ENCODE measurements at places on chromosomes 12 and 14.

- DNase-seq, result peak; percentile 6
Observed at GRCh38 chr12:10310926-10311720, 3.5 kb downstream of the KLRD1 start.

- no peak for DNase-seq
Observed at GRCh38 chr12:38373784-38374183, 57.2 kb downstream of the ALG10B start.

- peak; percentile 42 for DNase-seq
Observed at GRCh38 chr14:45249856-45250575, 3.0 kb downstream of the MIS18BP1 start.

DNA sequence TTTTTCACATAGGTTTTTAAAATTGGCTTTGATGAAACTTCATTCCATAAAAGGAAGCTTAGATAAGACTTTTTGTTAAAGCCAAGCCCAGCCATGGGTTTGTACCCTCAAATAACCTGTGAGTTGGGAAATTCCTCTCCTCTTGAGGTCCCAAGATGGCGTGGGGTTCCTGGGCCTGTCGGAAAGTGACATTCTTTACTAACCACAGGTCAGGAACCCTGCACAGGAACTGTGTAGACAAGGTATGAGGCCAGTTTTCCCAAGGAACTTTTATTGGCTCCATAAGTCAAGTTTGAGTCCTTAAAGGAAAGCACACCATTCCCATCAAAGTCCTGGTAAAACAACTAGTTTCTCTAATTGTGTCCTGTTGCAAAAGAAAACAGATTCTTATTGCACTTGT lies 65.0 kb upstream of the AMN start:
- DNase-seq, result no peak

- no peak for DNase-seq
Observed at GRCh38 chr12:115916910-115917668, 360.4 kb downstream of the MED13L start.

DNA sequence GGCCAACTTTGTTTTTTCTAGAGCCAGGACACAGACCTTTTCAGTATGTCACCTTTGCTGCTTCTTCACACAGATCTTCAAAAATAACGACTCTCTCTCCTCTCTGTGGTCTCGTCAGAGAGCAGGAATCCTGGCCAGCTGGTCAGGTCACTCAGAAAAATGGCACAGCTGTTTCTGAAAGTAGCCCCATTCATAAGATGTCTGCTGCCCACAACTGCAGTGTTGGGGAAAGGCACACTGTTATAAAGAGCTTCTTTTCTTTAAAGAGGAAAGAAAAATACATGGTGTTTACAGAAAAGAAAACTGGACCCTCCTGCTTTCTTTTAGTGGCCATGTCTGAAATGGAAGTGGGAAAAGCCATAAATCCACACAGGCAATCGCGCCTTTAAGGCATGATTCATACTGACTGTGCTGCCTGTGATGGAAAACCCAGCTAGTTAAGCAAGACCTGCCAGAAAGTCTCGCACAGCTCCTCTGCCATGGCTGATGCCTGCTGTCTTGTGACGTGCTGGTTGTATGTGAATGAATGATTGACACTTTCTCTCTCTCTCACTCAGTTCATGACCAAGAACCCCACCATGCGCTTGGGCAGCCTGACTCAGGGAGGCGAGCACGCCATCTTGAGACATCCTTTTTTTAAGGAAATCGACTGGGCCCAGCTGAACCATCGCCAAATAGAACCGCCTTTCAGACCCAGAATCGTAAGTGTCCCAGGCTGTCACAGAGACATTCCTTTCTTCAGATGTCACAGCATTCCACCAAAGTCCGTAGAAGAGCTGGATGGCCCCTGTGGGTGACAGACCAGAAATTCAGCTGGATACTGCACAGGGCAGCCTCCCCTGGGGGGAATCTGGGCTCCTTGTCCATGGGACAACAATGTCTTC lies 147.9 kb upstream of the HIF1A start:
- peak; percentile 83 for DNase-seq

DNA sequence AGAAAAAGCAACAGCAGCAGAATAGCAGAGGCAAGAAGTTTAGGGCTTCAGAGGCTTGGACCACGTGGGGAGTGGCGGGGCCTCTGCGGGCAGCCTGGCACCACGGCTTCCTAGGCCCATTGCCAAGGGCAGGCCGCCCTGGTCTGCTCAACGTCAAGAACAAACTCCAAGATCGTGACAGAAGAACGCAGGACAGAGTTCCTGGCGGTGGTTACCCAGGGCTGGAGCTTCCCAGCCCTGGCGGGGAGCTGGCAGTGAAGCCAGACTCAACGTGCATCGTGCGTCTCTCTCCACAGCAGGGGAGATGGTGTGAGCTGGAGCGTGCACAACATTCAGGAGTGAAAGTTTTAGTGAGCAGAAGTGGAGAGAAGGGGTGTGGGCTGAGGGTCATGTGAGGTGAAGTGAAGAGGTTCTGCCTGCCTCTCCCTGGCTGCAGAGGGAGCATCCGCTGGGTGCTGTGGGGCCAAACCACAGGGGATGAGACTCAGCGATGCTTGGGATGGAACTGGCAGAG lies 13.9 kb upstream of the CACNA2D4 start:
- DNase-seq, result no peak
